Stimulated activated CD8-positive, alpha-beta memory T cell treated with anti-CD3 and anti-CD28 coated beads, Interleukin-4, amount 100 ng/mL, for 1 hour (primary cell): ENCODE measurements at places on chromosomes 3 and 15.
A peak's percentile ranks its signal among the peaks of the same experiment; 100 is the strongest.

- no peak for DNase-seq
Observed at GRCh38 chr15:88841236-88841635, 38.0 kb downstream of the ACAN start.

- DNase-seq: no peak
Observed at GRCh38 chr3:71421820-71422566, 161.5 kb downstream of the FOXP1 start.

DNA sequence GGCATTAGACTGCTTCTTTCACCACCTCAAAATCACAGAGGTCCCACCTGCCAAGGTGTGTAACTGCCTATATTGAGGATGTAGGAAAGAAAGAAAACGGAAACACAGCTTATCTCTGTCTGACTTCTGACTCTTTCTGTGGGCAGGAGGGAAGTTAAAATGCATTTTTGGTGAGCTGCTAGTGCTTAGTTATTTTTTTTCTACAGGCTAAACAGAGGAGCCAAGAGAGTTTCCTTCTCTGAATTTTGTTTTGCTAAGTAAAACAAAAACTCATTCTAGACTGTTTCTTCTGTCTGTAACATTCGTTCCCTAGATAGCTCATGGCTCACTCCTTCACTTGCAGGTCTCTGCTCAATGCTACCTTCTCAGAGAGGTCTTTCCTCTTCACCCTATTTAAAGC is 18.8 kb upstream of the AMOTL2 start:
- DNase-seq: no peak

DNA sequence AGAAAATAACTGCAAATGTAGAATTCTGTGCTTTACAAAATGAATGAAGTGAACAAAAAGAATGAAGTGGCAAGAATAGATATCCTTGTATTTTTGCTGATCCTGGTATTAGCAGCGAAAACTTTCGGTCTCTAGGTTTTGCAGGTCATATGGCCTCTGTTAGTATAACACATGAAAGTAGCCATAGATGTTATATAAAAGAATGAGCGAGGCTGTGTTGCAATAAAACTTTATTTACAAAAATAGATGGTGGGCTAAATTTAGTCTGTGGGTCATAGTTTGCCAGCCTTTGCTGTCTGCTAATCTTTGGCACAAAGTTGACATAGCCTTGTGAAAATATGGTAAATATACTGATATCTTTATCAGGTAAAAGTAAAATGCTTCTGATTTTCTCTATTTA is 35.2 kb downstream of the SEC22A start:
- DNase-seq: no peak

- DNase-seq: no peak
Observed at GRCh38 chr3:196789885-196790359, 50.3 kb downstream of the PAK2 start.

DNA sequence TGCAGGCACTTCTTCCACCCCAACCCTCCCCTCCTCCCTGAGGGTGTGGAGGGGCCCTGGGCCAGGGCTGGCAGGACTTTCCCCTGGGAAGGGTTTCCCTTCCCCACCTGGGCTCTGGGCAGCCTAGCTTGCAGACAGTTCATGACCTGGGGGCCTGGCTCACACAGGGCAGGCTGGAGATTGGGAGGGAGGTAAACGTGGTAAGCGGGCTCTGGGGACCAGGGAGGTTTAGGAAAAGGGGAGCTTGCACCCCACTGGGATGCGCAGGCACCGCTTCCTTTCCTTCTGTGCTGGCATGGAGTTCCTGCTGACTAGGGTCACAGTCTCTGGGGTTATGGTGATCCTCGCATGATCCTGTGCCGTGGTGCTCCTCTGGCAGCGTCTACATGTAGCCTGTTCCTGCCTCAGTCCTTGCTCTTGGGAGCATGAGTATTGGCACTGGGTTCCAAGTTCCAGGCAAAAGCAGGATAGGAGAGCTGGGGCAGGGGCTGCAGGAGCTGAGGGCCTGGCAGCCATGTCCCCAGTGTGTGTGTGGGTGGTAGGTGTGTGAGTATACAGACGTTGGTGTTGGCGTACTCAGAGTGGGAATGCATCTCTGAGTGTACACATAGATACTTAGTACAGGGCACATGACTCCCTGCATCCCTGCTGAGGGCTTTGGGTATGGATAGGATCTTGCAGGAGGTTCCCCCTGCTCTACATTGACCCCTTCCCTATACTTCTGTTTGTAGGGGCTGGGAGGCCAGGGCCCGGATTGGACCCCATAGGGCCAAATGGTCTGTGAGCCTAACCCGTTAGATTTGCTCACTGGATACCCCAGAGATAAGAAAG is 6.9 kb downstream of the GLYCTK start:
- no peak for DNase-seq

- DNase-seq: no peak
Observed at GRCh38 chr3:54120657-54121413, 1.5 kb upstream of the CACNA2D3 start.

- no peak for DNase-seq
Observed at GRCh38 chr3:57001356-57001755, 59.1 kb upstream of the SPATA12 start.

- DNase-seq: no peak
Observed at GRCh38 chr3:50617911-50618481, 1.0 kb downstream of the MAPKAPK3 start.

GRCh38 chr3:57078635-57079473 is 18.4 kb downstream of the SPATA12 start:
- DNase-seq: no peak

DNA sequence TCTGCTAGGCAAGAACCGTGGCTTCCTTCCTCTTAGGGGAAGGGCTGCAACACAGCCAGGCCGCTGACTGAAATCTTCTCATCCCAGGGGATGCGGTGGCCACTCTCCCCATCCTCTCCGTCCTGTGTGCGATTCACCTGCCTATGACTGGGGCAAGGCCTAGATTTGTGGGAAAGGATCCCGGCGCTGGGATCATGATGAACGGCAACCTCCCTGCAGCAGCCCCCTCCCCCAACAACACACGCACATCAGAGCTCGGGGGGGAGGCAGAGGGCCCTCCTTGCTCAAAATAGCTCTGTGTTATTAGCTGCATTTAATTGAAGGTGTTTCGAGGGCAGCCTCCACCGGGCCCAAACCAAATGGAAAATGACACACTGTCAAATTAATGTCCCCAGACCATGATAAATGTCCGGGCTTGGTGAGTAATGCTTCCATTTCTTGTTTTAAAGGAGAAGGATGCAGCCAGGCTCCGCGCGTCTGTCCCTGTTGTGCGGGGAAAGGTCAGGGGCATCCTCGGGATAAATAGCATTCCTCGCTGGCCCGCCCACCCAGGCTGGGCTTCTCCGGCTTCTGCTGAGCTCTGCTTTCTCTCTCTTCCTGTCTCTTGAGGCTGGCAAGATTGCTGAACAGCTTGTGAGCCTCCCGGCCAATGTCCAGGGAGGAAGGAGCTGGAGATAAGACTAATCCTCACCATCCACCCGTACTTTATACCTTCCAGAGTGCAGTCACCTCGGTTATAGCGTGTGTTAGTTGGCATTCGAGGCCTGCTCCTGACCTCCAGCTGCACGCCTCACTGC is 56.4 kb upstream of the TLE3 start:
- DNase-seq: no peak

- DNase-seq: no peak
Observed at GRCh38 chr3:194496217-194496919, 9.6 kb upstream of the ATP13A3 start.

- DNase-seq: no peak
Observed at GRCh38 chr15:57470543-57470942, 94.2 kb downstream of the CGNL1 start.

GRCh38 chr15:74725225-74725774 is at the start of gene CYP1A1:
Gene CYP1A1, minus strand, starts transcription at chr15:74725528. Its CDS starts 2,431 bp downstream, at chr15:74723097.
- DNase-seq: no peak

DNA sequence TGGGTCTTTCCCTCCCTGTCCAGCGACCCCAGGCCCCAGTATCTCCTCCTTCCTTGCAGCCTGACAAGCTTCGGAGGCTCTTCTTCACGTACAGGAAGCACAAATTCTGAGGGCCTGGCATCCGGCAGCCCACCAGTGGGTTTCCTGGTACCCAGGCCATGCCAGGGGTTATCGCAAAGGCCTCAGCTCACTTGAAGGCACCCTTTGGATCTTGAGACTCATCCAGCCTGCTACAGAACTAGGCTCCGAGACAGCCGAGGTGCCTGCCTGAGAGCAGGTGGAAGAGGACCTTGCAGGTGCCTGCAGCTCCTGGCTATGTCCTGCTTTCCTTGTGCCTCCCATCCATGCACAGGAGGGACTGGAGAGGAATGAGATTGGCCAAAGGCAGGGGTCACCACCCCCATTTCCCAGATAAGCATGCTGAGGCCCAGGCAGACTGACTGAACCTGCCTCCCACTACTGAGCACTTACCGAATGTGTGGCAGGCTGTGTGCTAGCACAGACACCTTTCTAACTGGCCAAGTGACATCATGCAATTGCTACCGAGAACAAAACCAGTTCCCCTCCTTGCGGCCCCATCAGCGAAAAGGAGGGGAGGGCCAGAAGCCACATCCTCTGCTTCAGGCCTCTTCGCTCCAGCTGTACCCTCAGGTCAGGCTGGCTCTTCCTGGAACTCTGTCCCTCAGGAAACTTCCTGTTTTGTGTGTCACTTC is 11.2 kb downstream of the SH2D7 start:
- peak; percentile 29 for DNase-seq

- DNase-seq: no peak
Observed at GRCh38 chr3:117928836-117929235, 1105.8 kb downstream of the IGSF11 start.

GRCh38 chr15:40336744-40337122 is 4.0 kb downstream of the CCDC9B start:
- no peak for DNase-seq

- DNase-seq: no peak
Observed at GRCh38 chr15:77646104-77646694, 13.5 kb upstream of the LINGO1 start.

GRCh38 chr3:14434126-14434497 is 31.7 kb downstream of the SLC6A6 start:
- DNase-seq: no peak

DNA sequence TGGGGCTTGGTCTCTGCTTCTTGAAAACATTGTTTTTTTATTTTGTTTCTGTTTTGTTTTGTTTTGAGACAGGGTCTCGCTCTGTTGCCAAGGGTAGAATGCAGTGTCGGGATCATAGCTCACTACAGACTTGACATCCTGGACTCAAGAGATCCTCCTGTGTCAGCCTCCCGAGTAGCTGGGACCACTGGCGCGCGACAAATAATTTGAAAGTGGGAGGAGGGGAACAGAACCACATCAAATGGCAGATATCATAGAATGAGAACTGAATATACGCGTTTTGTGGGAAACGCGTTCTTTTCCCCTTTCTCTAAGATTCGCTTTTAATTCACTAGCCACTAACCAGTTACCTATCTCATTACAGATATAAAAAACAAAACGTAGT is 641 bp upstream of the VPS13C start:
- DNase-seq: no peak

DNA sequence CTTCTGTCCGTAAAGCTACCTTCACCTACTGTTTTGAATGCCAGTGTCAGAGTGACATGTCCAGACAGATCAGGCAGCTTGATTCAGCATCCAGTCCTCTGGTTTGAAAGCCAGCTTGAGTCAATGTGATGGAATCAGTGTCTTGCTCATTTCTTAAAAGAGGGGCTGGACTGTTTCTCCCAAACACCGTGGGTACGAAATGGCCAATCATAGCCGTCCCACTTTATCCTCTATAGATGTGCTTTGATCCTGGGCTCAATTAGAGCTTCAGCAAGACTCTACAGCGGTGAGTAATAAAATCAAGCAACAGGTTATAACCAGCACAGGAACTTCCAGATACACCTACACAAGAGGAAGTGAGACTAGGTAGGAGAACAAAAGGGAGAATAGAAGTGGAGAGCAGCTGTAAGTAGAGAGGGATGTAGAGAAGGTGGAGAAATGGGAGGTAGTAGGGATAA is 17.0 kb upstream of the OR5K1 start:
- no peak for DNase-seq

- no peak for DNase-seq
Observed at GRCh38 chr3:111517801-111518200, 24.2 kb upstream of the CD96 start.

DNA sequence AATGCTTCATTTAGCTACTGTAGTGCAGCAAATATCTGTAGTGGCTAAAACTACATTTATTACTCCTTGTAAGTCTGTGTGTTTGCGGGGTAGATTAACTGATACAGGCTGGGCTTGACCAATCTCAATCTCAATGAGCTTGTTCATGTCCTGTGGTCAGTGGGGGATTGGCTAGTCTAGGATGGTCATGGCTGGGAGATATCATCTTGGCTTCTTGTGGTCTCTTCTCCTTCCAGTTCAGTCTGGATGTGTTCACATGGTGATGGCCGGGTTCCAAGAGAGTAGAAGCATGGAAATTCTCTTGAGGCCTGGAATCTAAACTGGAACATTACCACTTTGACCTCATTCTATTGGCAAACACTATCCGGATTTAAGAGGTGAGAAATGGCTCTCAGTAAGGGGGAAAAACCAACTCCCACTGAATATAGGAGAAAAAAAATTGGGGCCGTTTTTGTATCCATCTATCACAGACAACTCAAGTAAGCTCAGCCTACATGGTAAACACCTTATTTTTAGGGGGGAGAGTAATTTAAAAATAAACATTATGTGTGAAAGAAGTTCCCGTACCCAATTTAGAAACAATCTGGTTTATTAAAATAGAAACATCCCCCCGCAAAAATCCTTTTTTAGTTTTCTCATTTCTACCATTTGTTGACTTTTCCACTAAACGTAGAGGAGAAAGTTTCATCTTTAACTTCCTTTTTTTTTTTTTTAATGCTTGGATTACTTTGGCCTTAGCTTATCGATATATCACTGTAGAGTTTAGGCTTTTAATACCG is 284.9 kb upstream of the TBC1D5 start:
- DNase-seq: no peak

DNA sequence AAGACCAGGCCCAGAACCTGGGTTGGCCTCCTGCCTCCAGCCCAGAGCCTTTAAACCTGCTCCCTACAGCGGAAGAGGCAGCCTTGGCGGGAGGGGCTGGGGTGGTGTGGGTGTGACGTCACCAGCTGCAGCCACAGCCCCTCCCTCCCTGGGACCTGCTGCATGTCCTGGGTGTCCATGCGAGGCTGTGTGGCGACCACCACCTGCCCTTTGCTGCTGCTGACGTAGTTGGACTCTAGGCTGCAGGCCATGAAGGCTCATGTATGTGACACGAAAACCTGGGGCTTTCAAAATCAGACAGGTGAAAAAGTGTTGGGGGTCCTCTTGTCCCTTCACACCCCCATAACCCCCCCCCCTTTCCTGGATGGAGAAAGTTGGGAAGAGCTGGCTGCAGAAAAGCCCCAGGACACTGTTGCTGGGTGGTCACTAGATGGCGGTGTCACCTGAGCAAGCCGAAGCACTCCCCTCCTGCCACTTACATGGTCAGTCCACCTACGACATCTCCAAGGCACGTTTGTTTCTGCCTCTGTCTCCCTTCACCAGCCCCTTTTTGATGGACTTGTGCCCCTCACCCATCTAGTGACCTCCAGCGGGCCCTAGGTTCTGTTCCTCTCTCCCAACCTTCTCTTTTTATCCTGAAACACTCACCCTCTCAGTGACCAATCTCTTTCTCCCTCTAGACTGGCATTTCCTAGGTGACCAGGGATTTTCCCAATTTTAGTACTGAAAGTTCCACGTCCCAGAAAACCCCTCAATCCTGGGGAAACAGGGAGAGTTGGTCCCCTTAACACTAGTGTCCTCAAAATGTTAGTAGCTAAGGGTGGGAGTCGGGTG is 35.2 kb downstream of the SLC6A20 start:
- peak; percentile 18 for DNase-seq

- DNase-seq: no peak
Observed at GRCh38 chr15:25391971-25392721, 46.7 kb downstream of the UBE3A start.
